GM19239 (cell line): ENCODE measurements at places on chromosomes 6 and 20.

- no peak for DNase-seq
Observed at GRCh38 chr6:166203003-166203640, 35.5 kb upstream of the TBXT start.

- peak; percentile 61 for DNase-seq
Observed at GRCh38 chr20:10034717-10035571, at the start of gene ANKEF1. Gene ANKEF1 (plus strand): TSS chr20:10034987. CDS start chr20:10038302, 3,315 bp downstream.

DNA sequence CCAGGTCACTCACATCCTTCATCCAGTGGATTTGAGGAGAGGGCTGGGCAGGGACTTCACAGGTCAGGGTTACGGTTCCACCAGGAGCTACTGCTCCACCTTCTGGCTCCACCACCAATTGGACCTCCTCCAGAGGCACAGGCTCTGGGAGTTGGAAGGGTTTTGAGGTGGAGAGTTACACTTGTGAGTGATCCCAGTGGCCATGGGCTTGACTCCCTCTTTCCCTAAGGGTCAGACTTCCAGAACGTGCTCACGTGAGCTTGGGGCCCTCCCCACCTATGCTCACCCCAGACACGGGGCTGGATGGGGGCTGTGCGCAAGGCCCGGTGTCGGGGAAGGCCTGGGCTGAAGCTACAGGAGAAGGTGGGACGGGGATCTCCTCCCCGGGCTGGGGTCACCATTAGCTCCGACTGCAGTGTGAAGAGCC lies 1.5 kb downstream of the AGER start:
- DNase-seq, result no peak

- DNase-seq, result no peak
Observed at GRCh38 chr6:723540-723939, 30.6 kb upstream of the EXOC2 start.

DNA sequence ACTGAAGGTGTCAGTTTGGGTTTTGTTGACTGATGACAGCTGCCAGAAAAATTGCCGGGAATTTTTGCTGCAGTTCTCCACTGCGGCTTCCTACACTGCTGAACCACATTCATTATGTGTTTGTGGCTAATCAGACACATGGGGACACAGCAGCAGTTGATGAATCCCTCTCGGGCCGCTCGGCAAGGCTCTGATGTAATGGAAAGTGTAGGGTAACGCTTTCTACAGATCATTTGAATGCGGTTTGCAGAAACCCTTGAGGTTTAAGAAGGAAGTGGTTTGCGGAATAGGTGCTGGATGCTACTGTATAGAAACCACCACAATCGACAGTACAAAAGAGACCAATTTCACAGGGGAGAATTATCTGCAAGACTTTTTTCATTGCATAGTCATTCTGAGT lies 138.7 kb upstream of the SASH1 start:
- peak; percentile 42 for DNase-seq

- DNase-seq, result no peak
Observed at GRCh38 chr6:151722342-151722741, 85.1 kb upstream of the ESR1 start.

GRCh38 chr6:143128681-143129015 lies 68.0 kb downstream of the AIG1 start:
- no peak for DNase-seq

DNA sequence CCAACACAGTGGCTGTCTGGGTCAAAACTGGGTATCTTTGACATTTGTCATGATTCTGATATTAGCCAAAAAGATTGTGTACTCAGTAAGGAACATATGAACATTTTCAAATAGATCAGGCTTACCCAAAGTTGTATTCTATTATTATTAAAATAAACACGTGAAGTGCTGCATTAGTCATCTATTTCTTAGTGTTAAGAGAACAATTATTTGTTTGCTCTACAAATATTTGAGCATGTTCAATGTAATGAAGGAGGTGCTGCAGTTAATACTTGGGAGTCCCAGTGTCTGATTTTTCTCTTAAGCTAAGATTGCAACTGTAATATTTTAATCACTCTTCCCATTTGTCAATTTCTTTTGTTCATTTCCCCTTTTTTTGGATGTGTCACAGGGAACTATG lies 28.2 kb downstream of the CNR1 start:
- no peak for DNase-seq

- no peak for DNase-seq
Observed at GRCh38 chr20:52624281-52624680, 347.9 kb upstream of the TSHZ2 start.
